Melanocyte of skin (primary cell): ENCODE measurements at places on chromosomes 3 and 15. TPM values are rescaled to one million over a fixed set of nuclear protein-coding genes. Genes with fewer than 3 reads are reported as not detected.

SGO1 gene
- total RNA-seq, result 16.0 and 17.9 TPM in 2 replicates

ATP13A3 gene
- 89.6 and 145 TPM in 2 replicates for total RNA-seq

CPA3 gene
- total RNA-seq, result not detected in 2 replicates

ADGRG7 gene
- total RNA-seq, result 0.15 TPM in 1 of 2 replicates, not detected in the other

HCLS1 gene
- total RNA-seq, result 2.4 TPM in 1 of 2 replicates, not detected in the other

GAP43 gene
- total RNA-seq, result under 0.01 TPM in 1 of 2 replicates, not detected in the other

GABRR3 gene
- total RNA-seq, result not detected in 2 replicates

AGTR1 gene
- total RNA-seq, result not detected in 2 replicates

SPTSSB gene
- total RNA-seq, result not detected in 2 replicates

TMEM44 gene
- total RNA-seq, result 8.3 TPM in 2 replicates

DIS3L gene
- total RNA-seq, result 39.0 and 41.2 TPM in 2 replicates

RAD51 gene
- total RNA-seq, result 2.5 and 3.4 TPM in 2 replicates
